Stimulated activated CD4-positive, alpha-beta T cell treated with anti-CD3 and anti-CD28 coated beads, Interleukin-1b, Interleukin-23, amount 100 ng/mL, for 24 hours (primary cell): ENCODE measurements at places on chromosomes 2 and 18.

- DNase-seq: no peak
Observed at GRCh38 chr2:240620149-240620731, 5.0 kb upstream of the GPR35 start.

GRCh38 chr2:9830685-9831410, 12.4 kb upstream of the TAF1B start:
- DNase-seq: no peak

GRCh38 chr2:36044411-36044810, 311.2 kb upstream of the CRIM1 start:
- DNase-seq: no peak

GRCh38 chr2:182207049-182207746, 219.6 kb downstream of the PDE1A start:
- DNase-seq: no peak

- DNase-seq: no peak
Observed at GRCh38 chr2:230447455-230448451, 31.8 kb downstream of the SP100 start.

DNA sequence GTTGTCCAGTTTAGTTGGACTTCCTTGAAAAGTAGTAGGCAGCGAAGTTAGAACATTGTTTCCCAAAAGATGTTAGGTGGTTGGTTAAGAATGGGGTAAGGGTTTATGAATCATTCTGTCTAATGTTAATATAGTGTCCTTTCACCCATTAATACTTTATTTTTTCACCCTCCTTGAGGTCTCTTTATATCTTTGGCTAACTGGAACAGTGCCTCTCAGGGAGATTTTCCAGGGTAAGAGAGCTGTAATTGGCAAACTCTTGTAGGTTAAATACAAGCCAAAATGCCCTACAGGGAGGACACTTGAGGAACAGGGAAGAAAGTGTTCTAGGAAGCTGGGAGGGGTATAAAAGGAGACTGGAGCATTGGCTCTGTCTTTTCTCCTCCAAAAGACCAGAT, 22.3 kb downstream of the C18orf63 start:
- no peak for DNase-seq

- DNase-seq: no peak
Observed at GRCh38 chr2:71560638-71561011, 107.3 kb downstream of the DYSF start.

GRCh38 chr2:195320413-195320973, 336.5 kb upstream of the SLC39A10 start:
- DNase-seq: no peak
